Activated CD8-positive, alpha-beta memory T cell treated with anti-CD3 and anti-CD28 coated beads for 48 hours (primary cell): ENCODE measurements at places on chromosomes 13 and 19.

- DNase-seq: no peak
These were observed 126.9 kb downstream of the ITGBL1 start for GRCh38 chr13:101579281-101579802.

- DNase-seq: no peak
These were observed 5.8 kb upstream of the RFXAP start for GRCh38 chr13:36813225-36813624.

- DNase-seq: no peak
These were observed 4.3 kb downstream of the ERCC1 start for GRCh38 chr19:45419396-45419795.

DNA sequence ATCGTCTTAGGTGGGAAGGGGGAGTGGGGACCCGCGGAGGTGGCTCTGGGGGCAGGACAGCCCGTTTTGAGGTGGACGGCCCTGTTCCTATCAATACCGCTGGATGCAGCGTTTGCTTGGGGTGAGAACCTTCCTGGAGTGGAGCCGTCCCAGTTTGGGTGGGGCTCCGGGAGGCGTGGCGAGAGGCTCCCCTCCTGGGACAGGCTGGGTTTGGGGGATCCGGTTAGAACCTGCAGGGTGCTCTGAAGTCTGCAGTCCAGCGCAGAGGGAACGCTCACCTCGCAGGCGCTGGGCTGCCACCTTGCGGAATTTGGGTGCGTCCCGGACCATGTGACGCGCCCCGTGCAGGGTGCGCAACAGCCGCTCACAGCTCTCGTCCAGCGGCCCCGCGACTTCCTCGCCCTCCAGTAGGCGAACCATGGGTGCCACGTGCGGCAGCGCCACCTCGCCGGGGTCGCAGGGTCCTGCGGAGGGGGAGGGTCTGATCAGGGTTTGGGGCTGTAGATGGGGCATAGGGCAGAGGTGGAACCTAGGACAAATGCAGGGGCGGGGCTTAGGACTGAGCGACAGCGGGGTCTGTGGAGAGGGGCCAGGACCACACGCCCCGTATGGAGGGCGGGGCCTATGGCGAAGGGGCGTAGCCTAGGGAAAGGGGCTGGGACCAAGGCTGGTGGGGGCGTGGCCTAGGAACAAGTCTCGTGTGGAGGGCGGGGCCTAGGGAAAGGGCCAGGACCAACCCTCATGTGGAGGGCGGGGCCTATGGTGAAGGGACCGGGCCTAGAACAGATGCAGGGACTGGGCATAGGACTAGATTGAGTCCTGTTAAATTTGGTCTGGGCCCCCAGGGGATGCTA is 13.8 kb downstream of the SH2D3A start:
- peak; percentile 62 for DNase-seq

- no peak for DNase-seq
These were observed 182.8 kb downstream of the MAB21L1 start for GRCh38 chr13:35293579-35294226.

GRCh38 chr13:73090116-73090822 is 31.5 kb downstream of the KLF5 start:
- no peak for DNase-seq

GRCh38 chr13:74115133-74115532 is 19.1 kb downstream of the KLF12 start:
- DNase-seq: no peak

DNA sequence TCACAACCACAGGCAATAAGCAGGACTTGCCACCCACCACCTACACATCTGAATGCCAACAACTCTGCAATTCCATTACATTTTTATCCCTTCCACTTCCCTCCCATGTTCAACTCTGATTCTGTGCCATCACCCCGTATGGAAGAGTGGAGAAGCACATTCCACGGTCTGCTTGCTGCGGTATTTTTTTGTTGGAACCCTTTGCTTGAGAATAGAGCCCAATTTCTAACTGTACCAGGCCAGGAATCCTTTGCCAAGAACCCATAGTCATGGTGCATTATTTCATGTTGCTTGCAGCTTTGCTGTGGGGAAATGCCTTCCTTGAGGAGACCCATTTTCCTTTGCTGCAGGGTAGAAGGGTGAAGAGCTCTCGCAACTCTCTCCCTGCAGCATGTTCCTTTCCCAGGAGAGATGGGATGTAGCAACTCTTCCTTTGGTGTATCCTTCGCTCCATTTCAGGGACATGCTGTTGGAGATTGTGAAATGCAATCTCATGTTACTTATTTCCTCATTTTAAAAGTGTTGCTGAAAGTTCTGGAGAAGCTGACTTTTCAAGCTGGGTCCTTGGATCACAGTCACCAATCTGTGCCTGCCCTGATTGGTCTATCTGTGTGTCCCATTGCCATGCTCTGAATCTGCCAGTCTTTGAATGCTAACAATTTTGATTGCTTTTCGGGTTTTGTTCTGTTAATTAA is 69.8 kb upstream of the STARD13 start:
- no peak for DNase-seq

- no peak for DNase-seq
These were observed 1.1 kb upstream of the NR2F6 start for GRCh38 chr19:17246681-17247425.
